Activated naive CD4-positive, alpha-beta T cell treated with anti-CD3 and anti-CD28 coated beads, Interleukin-2, amount 50 U/mL, for 16 hours (primary cell): ENCODE measurements at places on chromosomes 11 and 22.

DNA sequence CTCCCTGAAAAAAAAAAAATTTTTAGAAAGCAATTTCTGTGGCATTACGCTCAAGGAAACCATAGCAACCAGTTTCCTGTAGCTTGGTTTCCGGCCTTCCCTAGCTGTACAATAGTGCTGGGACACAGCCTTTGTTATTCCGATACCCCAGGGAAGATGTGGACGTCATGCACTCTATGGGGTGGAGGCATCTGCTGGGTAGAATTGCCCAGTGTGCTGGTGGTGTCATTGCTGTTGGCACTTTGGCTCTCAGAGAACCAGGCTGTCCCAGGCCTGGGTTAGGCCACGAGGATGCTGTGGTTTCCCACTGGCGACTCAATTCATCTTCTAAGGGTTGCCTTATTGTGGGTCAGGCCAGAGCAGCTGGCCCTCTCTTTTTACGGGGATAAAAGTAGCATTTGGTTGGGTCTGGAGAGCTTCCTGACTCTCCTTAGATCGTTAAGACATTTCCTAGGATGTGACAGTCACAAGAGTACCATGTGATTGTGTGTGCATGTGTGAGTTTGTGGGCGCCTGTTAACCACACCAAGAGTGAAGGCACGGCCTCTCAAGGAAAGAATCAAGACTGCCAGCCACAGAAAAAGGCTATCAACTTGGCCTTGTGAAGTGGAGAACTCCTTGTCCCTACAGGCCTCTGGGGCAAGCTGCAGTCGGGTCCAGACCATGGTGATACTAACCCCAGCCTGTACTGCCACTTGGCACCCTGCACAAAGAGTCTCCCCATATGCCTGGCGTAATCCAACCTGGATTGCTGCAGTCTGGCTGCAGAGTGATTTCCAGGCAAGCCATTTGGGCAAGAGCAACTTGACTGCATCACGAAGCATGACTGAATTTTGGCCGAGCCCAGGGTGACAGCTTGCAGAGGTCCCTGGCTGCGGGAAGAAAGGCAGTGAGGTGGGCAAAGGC lies 35.9 kb upstream of the NAV2 start:
- DNase-seq, result no peak

DNA sequence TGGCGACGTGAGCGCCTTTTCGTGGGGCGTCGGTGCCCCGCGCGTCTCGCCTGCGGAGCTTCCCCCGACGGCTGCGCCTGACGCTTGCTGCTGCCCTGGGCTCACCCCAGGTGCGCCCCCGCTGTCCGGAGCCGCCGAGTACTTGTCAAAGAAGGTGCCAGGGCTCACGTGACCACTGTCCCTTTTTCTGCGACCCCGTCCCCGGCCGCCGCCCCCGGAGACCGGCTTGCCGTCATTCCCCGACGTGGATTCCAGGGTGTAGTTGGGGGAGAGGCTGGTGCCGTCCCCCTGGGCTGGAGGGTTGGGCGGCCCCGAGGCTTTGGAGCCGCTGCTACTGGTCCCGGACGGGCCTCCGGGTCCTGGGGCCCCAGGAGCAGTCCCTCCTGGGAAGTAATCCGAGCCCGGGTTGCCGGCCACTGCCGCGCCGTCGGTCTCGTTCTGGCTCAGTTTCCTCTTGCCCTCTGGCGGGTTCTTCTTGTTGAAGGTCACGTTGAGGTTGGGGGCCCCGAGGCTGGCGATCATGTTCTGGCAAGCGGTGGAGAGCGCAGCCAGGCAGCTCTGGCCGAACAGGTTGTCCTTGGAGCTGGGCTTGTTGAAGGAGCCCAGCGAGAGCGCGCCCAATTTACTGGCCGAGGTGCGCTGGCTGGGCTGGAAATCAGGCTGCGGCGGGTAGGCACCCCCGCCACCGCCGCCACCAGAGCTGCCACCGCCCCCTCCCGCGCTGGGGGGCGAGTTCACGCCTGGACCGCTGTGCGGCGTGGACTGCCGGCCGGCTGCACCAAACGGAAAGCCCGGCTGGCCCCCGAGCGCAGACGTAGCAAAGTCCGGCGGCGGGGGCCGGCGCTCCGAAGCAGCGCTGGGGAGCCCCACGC lies 3.8 kb downstream of the MN1 start:
- DNase-seq, result no peak

GRCh38 chr11:116895048-116895757 lies 57.8 kb upstream of the APOA1 start:
- DNase-seq, result peak; percentile 13

DNA sequence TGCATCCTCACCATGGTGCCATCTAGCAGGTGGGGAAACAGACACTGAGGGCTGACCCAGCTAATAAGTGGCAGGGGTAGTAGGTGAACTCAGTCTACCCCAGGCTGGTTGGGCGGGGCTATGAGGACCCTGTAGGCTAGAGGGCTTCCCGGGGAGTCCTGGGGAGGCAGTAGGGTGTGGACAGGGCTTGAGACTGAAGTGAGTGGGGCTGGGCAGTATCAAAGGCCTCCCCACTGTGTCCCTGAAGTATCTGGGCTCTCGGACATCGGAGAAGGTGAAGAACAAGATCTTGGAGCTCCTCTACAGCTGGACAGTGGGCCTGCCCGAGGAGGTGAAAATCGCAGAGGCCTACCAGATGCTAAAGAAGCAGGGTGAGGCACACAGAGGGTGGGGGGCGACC lies 11.4 kb downstream of the GGA1 start:
- DNase-seq, result no peak

GRCh38 chr11:2151500-2152257 lies 9.3 kb downstream of the INS start:
- peak; percentile 81 for DNase-seq

DNA sequence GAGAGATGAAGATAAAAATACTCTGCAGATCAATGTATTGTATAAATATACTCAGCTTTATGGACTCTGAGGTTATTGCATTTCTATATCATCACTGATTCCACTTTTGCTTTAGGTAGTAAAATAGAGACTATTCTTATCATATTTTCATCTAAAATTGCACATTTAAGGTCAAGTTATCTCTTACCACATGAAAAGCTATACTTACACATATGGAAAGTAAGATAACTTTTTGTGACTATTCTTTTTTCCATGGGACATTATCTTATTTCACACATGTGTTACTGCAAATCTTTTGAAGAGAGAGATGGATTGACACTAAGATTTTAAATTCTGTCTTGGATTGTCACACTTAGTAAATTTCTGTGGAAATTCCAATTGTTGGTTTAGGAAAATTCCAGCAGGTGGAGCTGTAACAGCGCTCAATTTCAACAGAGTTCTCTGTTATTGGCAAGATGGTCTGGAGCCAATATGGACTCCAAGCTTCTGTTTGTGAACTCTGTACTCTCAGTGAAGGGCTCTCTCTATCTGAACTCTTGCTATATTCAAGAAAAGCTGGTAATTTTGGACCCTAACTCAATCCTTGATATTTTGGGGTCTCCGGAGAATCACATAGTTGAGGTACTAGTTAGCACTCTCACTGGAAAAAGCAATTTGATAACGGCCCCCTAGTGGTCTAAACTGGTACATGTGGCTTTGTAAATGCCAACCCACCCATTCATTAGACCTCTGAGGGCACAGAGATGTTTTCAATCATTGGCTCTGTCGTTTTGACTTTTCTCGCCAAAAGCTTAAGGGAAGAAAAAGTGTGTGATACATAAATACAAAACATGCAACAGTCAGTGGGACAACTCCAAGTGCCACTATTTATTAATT lies 429.7 kb downstream of the ETS1 start:
- DNase-seq, result peak; percentile 52

GRCh38 chr11:17734986-17735817 lies 621 bp downstream of the KCNC1 start:
- peak; percentile 25 for DNase-seq

DNA sequence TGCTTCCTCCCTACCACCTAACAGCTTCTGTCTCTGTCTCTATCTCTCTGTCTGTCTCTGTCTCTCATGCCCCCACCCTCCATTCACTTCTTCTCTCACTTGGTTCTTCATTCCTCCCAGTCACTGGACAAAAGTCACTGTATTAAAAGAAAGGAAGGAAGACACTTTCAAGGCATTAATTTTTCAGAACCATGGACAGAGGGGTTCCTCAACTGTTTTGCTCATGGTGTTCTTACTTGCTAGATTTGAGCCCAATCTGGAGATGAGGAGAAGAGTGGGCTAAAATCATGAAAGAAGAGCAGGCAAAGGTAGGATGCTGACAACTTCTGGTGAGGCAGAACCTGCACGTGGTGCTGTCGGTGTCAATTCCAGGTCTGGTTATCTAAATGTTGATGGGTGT lies 116.7 kb upstream of the LARGE1 start:
- DNase-seq, result no peak

- DNase-seq, result no peak
Observed at GRCh38 chr11:21475276-21475675, 717.6 kb upstream of the ANO5 start.

DNA sequence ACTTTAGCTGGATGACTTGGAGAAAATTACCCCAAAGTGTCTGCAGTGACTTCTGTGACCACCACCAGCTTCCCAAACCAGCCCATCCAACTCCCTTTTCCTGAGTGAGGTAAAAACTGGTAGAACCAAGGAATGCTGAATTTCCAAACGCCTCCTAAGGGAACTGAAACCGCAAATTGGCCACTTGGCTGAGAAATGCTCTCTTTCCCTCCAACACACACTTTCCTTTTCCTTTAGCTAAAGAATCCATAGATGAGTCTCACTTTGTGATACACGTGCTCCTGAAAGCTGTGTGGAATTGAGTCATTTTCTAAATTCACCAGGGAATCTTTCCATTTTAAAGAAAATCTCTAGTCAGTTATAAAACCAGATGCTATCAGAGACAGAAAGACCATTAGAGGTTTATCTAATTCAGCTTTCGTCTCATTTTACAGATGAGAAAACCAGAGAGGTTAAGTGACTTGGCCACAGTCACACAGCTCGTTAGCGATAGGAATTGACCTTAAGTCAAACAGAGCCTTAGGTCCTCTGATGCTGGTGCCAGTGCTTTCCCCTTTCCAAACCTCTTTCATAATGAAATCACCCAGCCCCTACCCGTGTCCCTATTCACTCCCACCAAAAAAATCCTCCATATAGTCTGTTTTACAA lies 137.2 kb downstream of the COMMD9 start:
- DNase-seq, result no peak

GRCh38 chr11:115674176-115674936 lies 170.1 kb upstream of the CADM1 start:
- no peak for DNase-seq

GRCh38 chr22:32258791-32259190 lies 3.6 kb upstream of the SLC5A4 start:
- DNase-seq, result no peak

DNA sequence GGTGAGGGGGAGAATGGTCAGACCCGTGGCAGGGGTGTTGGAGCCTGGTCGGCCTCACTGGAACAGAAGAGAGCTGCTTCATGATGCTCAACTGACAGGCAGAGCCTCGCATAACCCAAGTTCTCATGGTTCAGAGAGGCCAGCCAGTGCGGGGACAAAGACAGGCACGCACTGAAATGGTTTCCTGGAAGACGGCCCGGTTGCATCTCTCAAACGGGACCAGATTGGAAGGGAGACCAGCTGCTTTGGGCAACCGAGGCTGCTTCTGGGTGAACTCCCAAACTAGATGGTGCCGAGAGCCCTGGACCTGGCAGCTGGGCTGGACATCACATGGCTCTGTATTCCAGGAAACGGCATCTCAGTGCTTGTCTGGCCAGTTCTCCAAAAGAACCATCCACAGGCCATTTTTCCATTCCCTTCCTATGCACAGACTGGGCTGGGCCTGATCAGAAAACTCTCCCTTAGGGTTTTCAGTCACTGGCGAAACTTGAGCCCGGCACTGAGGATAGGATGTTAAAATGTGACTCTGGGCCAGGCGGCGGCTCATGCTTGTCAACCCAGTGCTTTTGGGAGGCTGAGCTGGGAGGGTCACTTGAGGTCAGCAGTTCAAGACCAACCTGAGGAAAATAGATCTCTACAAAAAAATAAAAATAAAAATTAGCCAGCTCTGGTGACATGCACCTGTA lies 80.1 kb upstream of the PRODH start:
- DNase-seq, result no peak

- no peak for DNase-seq
Observed at GRCh38 chr11:70455354-70455753, 57.0 kb downstream of the CTTN start.

DNA sequence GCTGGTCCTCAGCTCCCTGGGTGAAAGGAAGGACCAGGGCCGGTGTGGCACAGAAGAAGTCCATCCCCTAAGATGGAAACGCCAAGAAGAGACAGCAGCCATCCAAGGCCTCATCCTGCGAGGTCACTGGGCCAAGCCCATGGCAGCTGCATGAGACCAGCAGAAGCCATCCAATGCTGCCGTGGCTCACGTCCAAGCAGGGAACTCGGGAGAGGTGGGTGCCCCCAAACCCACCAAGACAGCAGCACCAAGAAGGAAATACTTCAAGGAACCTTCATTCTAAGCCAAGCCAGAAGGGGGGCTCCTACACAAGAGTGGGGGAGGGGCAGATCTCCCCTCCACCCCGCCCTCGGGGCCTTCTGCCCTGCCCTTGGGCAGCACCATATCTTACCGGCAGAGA lies 49.6 kb downstream of the IGSF9B start:
- DNase-seq, result peak; percentile 5
